ENCODE measurements at places on chromosomes 12 and 14.

DNA sequence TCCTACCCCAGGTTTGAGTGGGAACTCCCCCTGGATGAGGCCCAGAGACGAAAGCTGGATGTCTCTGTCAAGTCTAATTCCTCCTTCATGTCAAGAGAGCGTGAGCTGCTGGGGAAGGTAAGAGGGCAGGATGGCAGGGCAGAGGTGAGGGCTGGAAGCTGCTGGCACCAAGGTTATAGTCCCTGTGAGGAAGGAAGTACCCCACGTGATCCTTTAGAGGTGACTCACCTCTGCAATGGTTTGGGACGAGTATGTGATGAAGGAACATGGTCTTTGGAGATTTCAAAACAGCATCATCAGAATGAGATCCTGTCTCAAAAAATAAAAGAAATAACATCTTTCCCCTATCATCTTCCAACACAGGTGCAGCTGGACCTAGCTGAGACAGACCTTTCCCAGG lies 9.2 kb upstream of the MYL6B start:
- no peak for DNase-seq

DNA sequence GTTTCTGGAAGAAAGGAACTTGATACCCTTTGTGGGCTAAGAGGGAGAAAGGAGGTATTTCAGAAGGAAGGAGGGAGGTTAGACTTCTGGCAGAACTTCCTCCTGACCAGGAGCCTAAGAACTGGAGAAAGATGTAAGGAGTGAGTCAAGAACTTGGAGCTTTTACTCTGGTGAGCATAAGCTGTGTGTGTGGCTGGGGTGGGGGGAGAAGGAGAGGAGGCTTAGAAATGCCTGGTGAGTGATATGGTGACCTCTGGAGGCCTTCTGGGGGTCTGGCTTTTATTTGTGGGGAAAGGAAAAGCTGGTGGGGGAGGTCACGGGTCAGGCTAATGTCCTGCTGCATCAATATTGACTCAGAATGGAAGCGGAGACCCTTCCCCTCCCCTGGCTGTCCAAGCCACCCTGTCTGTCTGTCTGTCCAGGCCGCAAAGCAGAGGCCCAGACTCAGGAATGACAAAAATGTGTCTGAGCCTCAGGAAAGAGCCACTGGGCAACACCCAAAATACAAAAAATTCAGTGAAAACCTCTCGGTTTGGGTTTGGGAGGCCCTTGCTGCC lies 4.8 kb downstream of the LRP1 start:
- no peak for DNase-seq

DNA sequence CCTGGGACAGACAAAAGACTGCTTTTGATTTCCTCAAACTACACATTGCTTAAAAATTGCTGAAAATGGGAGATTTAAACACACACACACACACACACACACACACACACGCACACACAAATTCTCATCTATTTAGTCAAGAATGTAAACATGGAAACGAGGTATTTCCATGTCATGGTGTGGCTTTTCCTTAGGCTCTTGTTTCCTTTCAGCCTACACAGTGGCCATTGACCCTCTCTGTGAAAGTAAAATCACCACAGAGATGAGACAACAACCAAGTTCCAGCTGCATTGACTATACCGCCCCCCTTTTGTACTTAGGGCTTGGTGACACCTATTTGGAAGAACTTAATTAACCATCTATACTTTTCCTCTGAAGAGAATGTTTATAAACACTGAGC lies 41.9 kb downstream of the TTC8 start:
- DNase-seq: no peak

DNA sequence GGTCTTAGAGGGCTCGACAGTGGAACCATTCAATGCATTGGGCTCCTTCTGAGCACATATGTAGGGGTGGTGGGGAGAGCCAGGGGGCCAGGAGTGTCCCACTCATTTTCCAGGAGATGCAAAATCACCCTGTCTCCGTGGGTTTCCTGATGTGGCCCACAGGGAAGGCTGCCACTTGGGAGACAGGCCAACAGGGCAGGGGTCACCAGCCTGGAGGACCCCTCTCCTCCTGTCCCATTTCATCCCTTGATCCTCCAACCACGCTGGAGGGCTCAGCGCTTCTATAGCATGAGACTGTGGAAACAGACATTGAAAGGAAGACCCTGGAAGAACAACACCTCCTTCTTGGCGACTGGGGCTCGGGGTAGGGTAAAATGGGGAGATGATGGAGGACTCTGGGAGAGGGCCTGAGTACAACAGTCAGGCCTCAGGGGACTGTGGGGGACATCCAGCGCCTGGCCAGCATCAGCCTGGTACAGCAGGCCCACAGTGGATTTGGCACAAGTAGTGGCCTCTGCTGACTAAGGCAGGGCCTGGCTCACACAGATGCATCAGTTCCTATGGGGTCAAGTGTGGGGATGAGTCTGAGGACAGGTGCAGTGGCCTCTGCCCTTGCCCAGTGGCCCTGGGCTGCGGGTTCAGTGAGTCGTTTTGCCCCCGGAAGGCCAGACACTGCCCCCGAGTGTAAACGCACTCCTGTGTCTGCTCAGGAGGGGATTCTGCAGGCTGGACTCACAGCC lies 68.0 kb downstream of the PRIMA1 start:
- DNase-seq: no peak

- no peak for DNase-seq
These were observed 1.8 kb downstream of the MAP3K12 start for GRCh38 chr12:53497461-53497860.

GRCh38 chr12:69274861-69275260 lies 35.5 kb downstream of the CPSF6 start:
- DNase-seq: no peak

GRCh38 chr14:64788706-64789105 lies 84.5 kb downstream of the PLEKHG3 start:
- no peak for DNase-seq

GRCh38 chr14:35998303-35998702 lies 172.2 kb downstream of the BRMS1L start:
- no peak for DNase-seq

GRCh38 chr12:45648070-45648469 lies 81.4 kb upstream of the ARID2 start:
- no peak for DNase-seq

DNA sequence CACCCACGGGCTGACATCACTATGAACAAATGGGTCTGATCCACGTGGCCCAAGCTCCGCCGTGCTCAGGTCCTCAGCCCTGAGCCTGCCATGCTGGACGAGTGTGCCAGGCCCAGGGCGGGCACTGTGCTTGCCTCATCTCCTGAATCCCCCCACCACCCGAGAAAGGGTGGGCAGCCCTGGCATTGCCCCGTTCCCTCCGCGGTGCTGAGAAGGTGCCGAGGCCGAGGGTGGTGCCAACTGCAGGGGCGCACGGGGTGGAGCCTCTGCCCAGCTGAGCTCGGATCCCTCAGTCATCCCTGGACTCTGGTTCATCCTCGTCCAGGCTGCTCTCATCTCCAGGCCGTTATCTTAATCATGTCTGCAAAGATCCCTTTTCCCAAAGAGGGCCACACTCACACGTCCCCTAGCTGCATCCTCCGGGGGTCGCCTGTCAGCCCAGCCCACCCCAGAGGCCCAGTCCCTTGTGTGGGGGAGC lies 60.6 kb downstream of the NOC4L start:
- DNase-seq: no peak

GRCh38 chr12:13066014-13066413 lies 21.8 kb downstream of the FAM234B start:
- no peak for DNase-seq

DNA sequence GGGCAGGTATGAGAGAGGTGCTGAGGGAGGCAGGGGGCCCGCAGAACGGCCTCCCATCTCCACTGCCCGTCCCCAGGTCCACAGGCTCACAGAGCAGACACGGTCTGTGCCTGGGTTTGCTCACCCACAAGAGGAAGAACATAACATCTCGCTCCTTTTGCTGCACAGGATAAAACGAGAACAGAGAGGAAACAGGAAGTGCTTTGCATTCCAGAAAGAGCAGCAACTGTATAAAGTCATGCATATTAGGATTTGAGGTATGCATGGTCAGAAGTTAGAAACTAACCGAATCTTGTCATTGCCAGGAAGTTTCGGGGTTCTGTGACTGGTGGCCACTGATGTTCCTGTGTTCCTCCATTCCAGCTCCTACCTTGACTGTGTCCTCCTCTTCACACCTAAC lies 25.0 kb downstream of the NTF3 start:
- DNase-seq: no peak

- DNase-seq: no peak
These were observed 485 bp upstream of the PNMA1 start for GRCh38 chr14:73714656-73715081.

- DNase-seq: no peak
These were observed 18.0 kb downstream of the MFAP5 start for GRCh38 chr12:8644345-8645248.

- DNase-seq: no peak
These were observed 47.6 kb upstream of the ASPG start for GRCh38 chr14:104037903-104038302.
